ENCODE measurements at places on chromosomes 5 and 9.

GRCh38 chr9:8871396-8871795, 1071.8 kb upstream of the DMAC1 start:
- no peak for DNase-seq

DNA sequence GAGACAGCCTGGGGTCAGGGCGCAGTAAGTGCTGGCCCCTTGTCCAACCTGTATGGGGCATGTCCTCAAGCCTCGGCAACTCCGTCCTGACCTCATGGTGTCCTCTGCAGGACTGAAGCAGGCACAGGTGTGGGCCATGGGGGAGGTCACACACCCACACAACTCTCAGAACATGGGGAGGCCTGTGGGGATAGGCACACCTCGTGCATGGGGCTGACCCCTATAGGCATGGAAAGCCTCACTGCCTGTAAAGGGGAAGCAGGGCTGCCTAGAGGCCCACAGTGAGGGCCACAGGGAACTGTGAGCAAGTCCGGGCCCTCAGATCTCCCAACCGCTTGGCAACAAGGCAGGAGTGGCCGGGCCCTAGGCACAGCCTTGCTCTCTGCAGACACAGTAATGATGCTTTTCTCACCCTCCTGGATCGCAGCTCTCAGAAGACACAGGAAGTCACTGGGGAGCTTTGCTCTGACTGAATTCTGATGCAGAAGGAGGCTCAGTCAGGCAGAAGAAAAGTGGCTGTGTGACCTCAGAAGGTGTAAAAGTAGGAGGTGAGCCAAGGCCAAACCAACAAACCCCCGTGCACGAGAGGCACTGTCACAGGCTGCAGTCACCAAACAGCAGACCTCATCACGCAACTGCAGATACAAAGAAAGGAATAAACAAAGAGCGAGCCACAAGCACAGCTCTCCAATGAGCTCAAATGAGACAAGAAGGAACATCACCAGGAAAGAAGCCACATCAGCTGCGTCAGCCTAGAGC, 5.4 kb downstream of the IPPK start:
- no peak for DNase-seq

GRCh38 chr9:125565126-125565525, 141.9 kb downstream of the MAPKAP1 start:
- no peak for DNase-seq

- DNase-seq, result no peak
Observed at GRCh38 chr9:69546265-69546664, 125.9 kb downstream of the APBA1 start.

- no peak for DNase-seq
Observed at GRCh38 chr5:14369780-14370179, 211.8 kb upstream of the OTULINL start.

- DNase-seq, result no peak
Observed at GRCh38 chr5:2102819-2103776, 220.4 kb upstream of the IRX4 start.

DNA sequence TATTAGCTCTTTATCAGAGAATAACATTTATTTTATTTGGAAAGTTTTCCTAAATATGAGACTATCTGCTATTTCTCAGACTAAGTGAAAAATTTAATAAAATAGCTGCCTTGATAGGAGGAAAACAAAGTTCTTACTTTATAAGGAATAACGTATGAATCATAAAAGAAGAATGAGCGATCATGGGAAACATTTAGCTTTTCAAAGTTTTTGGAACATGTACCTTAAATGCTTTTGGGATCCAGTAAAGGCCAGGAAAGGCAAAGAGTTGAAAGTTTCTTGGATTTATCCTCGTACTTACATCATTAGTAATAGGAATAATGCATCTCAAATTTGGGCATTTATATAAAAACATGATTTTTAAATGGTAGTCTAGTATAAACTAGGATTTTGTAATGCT, 19.4 kb downstream of the OGN start:
- no peak for DNase-seq

DNA sequence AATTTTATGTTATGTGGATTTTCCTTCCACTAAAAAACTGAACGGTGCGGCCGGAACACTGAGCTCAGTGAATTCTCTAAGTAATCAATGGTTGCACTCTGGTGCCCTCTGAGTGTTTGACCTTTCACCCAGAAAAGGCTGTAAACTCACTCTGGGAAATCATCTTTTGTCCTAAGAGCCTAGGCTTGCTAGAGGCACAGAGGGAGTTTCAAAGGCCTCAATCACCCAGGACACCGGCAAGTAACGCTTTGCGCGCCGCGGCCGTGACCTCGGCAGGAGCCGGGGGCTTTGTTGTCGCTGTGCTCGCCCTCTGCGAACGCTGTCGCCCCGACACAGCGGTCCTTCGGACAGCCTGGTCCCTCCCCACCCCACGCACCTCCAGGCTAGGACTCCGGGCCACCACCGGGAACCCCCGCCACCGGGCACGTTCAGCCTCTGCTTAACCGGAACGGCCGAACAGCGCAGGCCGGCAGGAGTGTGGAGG, 703 bp downstream of the ISCA1 start:
- peak; percentile 35 for DNase-seq

DNA sequence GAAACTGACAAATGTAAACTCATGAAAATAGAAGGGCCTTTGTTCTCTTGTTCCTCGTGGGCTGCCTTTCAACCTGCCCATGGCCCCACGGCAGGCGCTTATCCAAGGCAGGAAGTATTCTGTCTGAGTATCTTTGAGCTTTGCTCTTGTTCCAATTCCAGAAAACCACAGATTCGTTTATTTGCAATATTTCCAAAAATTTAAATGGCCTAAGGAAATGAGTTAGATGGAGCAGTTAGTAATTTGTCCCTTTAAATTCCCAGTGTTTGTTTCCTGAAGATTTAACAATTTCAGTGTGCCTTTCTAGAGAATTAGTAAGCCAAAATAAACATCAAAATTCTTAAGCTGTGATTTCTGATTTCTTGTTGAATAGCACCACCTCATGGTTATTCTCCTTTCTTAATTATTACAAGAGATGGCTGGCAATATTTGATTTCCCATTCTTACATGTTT, 299.4 kb upstream of the RASA1 start:
- no peak for DNase-seq

DNA sequence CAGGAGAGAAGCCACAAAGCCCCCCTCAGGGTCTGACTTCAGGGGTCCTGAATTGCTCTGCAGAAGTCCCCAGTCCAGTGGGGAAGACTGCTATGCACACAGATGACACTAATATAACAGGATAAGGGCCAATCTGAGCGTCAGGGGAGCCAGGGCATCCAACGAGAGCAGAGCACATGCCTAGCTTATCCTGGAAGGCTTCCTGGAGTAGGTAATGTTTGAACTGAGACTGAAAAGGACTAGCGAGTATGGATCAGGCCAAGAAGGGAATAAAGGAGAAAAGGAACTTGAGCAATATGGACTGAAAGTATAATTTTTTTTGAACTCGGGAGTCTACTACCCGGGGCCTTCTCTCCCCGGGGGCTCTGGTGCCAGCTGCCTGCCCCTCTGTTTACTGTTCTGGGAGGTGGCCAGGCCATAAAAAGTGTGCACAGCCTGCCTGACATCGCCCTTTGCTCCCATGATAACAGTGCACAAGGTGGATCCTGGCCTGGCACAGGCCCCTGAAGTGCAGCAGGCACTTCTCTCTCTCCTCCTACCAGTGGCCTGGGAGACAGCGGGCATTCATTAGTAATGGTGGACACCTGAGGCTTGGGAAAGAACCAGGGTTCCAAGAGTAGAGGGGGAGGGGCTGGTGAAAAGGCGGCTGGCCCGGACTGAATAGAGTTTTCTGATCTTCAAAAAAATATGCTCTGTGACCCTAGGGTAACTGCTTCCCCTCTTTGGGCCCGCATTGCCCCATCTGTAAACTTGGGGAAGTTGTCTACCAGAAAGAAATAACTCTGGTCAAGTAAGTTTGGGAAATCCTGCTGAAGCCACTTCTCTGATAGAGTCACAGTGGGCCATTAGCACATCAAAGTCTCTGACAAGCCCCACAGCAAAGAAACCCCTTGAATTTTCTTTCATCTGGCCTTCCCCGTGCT, 4.6 kb upstream of the SLC6A7 start:
- no peak for DNase-seq

GRCh38 chr9:131848570-131849160, 108.8 kb upstream of the RAPGEF1 start:
- DNase-seq, result no peak

Data from T-helper 17 cell (primary cell).